ENCODE measurements at places on chromosomes 1 and 21.

GRCh38 chr1:94093396-94093795 lies 27.6 kb downstream of the ABCA4 start:
- DNase-seq, result no peak

- no peak for DNase-seq
These were observed 10.0 kb downstream of the RPTN start for GRCh38 chr1:152148981-152149380.

DNA sequence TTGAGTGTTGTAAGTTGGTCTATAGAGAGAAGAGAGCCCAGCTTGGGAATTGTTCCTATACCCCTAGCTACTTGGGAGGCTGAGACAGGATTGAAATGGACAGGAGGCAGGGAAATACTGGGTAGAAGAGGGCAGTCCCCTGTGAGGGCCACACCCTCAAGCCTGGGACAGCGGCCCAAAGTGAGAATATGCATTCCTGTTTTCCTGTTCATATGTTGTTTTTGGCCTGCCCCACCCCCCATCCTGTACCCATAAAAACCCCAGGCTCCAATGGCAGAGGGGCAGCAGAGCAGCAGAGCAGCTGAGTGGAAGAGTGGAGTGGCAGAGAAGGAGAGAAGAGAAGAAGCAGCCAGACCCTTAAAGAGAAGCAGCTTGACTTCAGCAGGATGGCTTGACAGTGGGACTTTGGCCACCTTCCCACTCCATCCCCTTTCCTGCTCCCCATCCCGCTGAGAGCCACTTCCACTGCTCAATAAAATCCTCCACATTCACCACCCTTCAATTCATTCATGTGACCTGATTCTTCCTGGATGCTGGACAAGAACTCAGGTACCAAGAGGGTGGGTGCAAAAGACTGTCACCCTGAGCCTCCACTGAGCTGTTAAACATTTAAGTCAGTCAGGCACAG lies 70.6 kb upstream of the PUM1 start:
- no peak for DNase-seq

DNA sequence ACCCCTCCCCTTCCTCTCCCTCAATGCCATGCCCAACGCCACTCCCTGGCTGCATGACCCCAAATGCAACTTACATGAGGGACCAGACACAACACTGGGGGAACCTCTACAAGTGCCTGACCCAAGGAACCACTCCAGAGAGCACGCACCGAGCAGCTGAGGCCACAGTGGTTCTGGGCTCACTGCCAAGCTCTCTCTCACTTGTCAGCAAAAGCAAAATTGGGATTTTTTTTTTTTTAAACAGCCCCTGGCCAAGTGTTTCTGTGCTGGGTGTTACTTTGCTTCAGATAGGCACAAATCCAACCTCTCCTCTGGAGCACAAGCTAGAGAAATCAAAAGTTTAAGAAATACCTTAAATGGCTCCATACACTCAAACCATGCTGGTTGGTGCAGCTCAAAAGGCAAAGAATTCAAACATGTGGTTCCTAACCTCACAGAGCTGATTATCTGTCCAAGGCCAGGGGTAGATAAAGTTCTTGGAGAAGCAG lies 363.0 kb downstream of the SETD4 start:
- peak; percentile 12 for DNase-seq

DNA sequence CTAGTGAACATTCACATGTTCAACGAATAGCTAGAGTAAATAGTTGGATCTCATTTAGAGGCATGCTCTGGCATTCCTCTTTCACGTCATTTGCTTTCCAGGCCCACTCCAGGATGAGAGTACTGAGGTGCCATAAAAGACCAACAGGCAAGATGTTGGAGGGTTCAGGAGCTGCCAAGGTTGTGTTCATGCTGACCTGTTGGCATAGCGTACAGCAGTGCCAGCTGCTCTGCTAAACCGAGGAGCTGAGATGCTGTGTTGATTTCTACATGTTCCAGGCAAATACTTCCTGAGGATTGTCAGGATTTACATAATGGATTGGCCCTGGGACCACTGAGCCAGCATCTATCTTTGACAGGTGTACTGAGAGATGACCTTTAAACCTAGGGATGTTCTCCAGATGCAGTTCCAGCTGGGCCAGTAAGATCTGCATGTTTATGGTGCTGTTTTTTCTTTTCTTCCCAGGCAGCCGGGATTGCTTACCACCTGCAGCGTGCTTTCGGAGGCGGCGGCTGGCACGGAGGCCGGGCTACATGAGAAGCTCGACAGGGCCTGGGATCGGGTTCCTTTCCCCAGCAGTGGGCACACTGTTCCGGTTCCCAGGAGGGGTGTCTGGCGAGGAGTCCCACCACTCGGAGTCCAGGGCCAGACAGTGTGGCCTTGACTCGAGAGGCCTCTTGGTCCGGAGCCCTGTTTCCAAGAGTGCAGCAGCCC lies 66.9 kb downstream of the DISC1 start:
- no peak for DNase-seq

- DNase-seq, result peak; percentile 34
These were observed 407 bp downstream of the WNT4 start for GRCh38 chr1:22142315-22143064.

- no peak for DNase-seq
These were observed 30.0 kb upstream of the RBM15 start for GRCh38 chr1:110309139-110309538.

DNA sequence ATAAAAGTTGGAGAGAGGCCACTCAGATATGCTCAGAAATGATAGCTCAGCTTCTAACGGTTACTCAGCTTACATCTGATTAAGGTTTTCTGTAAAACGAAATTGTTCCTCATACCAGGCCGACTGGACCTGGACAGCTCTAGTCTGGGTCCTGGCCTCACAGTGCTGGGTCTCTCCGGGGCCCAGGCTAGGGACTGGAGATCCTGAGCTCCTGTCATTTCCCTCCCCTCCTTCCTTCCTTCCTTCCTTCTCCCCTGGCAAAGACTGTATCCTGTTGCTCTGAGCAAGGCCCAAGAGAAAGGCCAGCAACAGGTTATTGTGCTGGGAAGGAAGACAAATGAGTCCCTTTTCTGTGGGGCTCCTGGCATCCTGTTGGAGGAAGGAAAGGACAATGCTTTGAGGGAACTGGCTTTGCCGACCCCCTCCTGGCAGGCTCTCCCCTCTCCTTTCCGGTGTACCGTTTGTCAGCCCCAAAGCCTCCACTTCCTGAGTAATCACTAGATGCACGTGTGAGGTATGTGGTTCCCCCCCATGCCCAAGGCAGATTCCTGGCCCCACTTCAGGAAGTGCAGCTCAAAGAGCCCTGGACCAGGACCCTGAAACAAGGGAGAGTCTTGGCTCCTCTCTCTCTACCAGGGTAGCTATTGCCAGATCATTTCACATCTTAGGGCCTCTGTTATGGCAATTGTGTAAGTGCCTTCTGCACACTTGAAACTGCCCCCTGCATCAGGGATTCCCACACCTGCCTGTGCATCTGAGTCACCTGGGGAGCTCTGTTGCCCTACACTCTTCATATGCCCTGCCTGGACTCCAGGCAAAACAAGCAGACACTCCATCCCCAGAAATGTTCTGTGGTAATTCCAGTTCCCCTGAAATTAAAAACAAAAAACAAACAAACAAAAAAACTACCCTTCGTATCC lies 212.7 kb upstream of the FGGY start:
- DNase-seq, result no peak

DNA sequence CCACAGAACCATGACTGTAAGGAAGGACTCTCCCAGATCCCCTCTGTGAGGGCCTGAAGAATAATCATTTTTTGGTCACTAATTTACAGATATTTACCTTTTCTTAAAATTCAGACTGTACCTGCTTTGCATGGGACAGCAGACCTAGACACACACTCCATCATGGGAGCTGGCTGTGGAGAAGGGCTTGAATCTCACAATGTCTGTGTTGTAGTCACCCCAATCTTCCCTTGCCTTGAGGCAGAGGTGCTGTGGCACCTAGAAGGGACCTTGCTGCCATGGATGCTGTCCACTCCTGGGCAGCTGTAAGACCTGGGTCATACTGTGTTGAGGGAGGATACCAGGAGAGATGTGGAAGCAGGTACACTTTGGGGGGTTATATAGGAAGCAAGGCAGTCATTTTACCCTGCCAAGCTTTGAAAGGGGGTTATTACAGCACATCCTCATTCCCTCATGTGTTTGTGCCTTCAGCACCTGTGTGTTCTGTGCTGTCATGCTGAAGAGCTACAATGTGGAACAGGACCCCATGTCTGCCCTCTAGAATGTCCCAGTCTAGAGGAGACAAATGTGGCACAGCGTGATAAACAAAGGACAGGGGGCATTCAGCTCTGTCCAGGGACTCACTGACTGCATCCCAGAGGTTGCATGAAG lies 27.1 kb downstream of the TRAF5 start:
- no peak for DNase-seq

- DNase-seq, result peak; percentile 47
These were observed 1.1 kb upstream of the RPRD2 start for GRCh38 chr1:150362721-150363425.

DNA sequence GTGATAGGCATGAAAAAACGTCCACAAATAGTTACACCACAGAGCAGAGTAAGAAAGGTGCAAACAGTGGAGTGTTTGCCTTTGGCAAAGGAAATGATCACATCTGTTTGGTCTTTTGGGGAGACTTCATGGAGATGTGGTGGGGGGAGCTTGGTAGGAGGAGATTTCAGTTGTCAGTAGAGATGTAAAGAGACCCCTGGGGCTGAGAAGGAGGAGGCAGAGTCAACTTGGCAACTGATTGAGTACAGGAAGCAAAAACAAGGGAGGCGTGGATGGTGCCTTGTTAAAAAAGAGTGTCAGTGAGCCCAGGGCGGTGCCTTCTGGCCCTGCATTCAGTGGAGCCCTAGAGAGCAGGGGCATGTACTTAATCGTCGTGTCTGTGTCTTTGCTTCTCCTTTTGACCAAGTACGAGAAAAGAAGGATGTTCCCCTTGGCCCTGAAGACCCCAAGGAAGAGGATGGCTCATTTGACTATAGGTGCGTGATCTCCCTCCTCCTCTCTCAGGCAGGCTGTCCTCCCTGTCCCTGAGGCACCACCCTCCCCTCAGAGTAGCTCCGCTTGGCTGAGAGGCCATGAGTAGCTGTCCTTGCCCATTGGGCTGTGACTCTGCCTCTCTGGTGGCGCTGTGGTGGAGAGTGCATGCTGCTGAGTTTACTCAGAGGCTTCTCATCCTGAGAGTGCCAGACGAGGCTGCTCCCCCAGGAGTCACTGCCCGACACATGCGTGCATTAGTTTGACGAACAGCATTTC lies 30.4 kb upstream of the CNTN2 start:
- no peak for DNase-seq

- DNase-seq, result no peak
These were observed 73.3 kb downstream of the EVI5 start for GRCh38 chr1:92711473-92712165.

DNA sequence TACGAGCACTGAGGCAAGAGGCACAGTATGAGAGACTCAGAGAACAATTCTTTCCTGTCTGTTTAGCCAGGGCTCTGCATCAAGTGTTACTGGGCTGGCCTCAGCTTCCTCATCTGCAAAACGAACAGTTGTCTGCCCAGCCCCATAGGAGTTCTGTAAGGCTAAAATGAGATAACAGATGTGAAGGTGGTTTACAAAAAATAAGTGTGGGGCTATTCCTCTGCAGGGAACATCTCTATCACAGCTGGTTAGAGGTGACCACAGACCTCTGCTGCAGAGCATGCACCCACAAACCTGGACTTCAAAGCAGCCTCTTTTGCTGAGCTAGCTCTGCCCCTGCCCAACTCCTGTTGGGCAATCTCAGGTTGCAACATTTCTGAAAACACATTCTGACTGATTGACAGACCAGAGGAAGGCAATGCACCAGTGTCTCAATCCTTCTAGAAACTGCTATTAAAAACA lies 10.5 kb upstream of the OLIG1 start:
- no peak for DNase-seq

DNA sequence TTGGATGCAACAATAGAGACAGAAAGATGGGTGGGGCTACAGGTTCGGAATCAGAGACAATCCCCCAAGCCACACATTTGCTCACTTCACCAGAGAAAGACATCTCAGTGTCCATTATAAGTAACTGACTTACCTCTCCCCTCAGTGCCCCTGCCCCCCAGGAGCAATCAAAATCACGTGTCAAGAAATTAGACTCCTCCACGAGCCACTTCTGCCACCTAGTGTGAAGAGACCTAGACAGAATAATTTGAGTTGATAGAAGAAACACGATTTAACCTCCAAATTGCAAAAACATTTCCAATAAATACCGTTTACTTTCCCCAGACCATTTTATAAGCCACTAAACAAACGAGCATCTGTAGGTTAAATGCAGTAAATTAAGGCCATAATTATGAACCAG lies 123.2 kb downstream of the SLC30A10 start:
- no peak for DNase-seq

DNA sequence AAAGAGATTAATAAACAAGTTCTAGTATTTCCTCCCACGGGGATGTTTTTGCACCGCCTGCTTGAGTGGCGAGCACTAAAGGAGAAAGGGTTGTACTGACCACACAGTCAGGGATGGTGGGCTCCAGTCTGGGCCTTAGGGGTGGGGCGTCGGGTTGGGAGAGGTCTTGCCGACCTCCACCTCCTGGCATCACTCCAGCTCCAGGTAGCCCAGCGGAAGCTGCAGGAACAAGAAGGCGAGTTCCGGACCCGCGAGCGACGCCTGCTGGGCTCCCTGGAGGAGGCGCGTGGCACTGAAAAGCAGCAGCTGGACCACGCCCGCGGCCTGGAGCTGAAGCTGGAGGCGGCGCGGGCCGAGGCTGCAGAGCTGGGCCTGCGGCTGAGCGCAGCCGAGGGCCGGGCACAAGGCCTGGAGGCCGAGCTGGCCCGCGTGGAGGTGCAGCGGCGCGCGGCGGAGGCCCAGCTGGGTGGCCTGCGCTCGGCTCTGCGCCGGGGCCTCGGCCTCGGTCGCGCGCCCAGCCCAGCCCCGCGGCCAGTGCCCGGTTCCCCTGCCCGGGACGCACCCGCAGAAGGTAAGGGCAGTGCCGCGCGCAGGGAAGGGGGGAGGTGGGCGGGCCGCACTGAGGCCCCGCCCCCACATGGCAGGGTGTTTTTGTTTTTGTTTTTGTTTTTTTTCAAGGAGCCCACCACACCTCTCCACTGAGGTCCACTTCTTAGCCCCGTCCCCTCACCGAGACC lies 19.7 kb downstream of the MFAP2 start:
- DNase-seq, result peak; percentile 92

GRCh38 chr21:14879458-14879857 lies 185.3 kb downstream of the NRIP1 start:
- no peak for DNase-seq

GRCh38 chr1:7232441-7233236 lies 447.4 kb downstream of the CAMTA1 start:
- DNase-seq, result no peak

- DNase-seq, result no peak
These were observed 10.6 kb downstream of the PADI1 start for GRCh38 chr1:17215545-17215890.

GRCh38 chr1:242467556-242468145 lies 56.8 kb downstream of the PLD5 start:
- peak; percentile 27 for DNase-seq

GRCh38 chr1:111204201-111204982 lies 3.9 kb upstream of the DENND2D start:
- peak; percentile 76 for DNase-seq

GRCh38 chr1:170556917-170557316 lies 25.0 kb downstream of the GORAB start:
- DNase-seq, result no peak

- peak; percentile 58 for DNase-seq
These were observed at the start of gene CDKN2C for GRCh38 chr1:50969611-50970508. Gene CDKN2C, plus strand, starts transcription at chr1:50970245. Its CDS starts 124 bp downstream, at chr1:50970369.

- no peak for DNase-seq
These were observed 9.0 kb upstream of the SRM start for GRCh38 chr1:11068600-11069473.

GRCh38 chr1:235429143-235429542 lies 61.9 kb downstream of the TBCE start:
- DNase-seq, result no peak
